Activated CD8-positive, alpha-beta memory T cell treated with anti-CD3 and anti-CD28 coated beads, Interleukin-2, amount 50 U/mL, for 4 hours (primary cell): ENCODE measurements at places on chromosomes 7 and 10.
A peak's percentile ranks its signal among the peaks of the same experiment; 100 is the strongest.

- DNase-seq: peak; percentile 60
These were observed 52.6 kb upstream of the SMNDC1 start for GRCh38 chr10:110357252-110357780.

GRCh38 chr7:106370542-106370941, 85.8 kb upstream of the NAMPT start:
- no peak for DNase-seq

- DNase-seq: no peak
These were observed 24.6 kb downstream of the C7orf33 start for GRCh38 chr7:148615085-148615730.

DNA sequence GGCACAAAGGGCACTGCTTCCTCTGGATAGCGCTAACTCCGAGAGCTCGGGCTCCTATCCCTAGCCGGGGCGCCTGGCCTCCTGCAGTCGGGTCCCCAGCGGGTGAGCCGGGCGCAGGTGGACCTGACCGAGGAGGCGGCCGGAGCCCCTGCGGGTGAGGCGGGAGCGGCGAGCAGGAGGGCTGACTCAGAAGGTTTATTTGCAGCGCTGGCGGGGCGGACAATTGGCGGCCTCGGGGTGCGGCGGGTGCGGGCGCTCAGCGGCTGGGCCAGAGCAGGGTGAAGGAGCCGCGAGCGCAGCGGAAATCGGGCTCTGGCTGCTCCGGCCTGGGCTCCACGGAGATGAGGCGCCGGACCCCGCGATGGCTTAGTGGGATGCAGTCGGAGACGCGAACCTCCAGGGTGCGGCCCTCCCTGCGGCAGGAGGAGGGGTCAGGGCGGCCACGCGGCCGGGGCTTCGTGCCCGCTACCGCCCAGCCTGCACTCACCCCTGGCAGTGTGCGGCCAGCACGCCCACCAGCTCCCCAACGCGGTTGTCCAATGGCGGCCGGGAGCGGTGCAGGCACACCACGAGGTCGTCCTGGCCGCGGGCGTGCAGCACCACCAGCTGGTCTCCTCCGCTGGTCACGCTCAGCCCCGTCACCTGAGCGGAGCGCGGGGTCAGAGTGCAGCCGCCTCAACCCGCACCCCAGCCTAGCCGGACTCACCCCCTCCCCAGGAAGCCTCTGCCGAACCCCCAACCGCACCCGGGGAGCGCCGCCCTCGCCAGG, 16.1 kb downstream of the MYO1G start:
- DNase-seq: no peak

- no peak for DNase-seq
These were observed 1.8 kb downstream of the GDF10 start for GRCh38 chr10:47301833-47302232.

- no peak for DNase-seq
These were observed 11.2 kb upstream of the PDK4 start for GRCh38 chr7:95607561-95607960.

DNA sequence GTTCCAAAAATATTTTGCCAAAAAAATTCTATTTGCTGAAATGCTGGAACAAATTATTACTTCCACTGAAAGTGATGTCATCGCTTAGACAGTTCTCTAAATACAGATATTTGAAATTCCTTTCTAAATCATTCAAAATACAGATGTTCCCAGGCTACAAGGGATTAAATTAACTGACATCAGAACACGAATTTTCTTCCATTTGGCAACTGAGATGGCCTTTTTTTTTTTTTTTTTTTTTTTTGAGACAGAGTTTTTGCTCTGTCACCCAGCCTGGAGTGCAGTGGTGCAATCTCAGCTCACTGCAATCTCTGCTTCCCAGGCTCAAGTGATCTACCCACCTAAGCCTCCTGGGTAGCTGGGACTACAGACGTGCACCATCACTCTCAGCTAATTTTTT, 57.0 kb downstream of the P4HA1 start:
- DNase-seq: no peak

GRCh38 chr7:112238852-112239610, 32.5 kb downstream of the ZNF277 start:
- no peak for DNase-seq

DNA sequence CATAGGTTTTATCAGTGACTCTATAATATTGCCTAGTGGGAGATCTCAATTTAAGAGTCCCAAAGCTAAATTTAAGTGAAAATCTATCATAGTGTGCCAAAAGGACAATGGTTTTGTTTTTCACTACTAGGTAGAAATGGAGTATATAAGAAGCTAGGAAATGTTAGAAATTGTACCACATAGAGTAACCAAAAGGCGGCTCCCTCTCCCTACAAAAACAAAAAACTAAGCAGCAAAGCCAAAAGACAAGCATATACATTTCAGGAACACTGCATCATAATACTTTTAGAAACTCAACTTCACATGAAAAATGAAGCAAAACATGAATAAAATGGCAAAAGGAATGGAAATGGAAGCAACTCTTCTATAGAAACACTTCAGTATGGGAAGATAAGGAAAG, 271.6 kb downstream of the CACNA2D1 start:
- DNase-seq: no peak

DNA sequence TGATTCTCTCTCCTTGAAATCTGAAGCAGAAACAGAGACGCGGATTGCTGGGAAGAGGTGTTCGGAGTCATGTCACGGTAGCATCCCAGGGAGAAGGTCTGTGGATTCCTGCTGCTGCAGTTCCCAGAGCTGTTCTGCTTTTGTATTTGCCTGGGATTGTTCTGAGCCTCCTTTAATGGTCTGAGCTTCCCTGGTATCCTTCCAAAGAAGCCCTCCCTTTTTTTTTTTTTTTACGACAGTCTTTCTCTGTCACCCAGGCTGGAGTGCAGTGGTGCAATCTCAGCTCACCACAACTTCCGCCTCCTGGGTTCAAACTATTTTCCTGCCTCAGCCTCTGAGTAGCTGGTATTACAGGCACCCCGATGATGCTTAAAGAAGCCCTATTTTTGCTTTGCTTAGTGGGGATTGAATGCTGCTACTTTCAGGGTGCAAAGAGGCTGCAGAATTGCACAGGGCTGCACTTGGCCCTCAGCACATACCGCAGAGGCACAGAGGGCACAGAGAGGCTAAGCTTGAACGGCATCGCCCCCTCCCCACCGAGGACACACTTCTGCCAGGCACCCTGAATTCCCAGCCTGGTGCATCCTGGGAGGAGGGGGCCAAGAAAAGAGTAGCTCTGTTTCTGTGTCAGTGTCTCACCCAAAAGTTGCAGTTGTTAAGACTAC, 208.6 kb upstream of the GALNT17 start:
- DNase-seq: no peak
